ENCODE measurements at places on chromosomes 6 and 20. TPM values are rescaled to one million over a fixed set of nuclear protein-coding genes. Genes with fewer than 3 reads are reported as not detected.

GRCh38 chr20:44835661-44836221 is 25.4 kb upstream of the RIMS4 start:
- peak; percentile 72 for DNase-seq

DNA sequence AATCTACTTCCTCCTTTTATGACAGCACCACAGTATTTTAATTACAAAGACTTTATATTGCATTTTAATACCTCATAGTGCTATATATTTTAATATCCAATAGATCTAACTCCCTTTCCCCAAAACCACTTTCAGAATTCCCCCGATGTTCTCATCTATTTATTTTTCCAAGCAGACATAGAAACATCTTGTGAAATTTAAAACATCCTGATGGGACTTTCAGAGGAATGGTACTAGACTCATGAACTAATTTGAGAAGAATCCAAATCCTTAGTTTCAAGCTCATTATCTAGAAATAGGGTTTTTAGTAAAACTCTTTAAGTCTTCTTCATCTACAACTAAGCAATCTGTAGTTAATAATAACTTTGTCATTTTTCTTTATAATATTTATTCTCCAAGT is 97.0 kb downstream of the TRERF1 start:
- DNase-seq, result no peak

DNA sequence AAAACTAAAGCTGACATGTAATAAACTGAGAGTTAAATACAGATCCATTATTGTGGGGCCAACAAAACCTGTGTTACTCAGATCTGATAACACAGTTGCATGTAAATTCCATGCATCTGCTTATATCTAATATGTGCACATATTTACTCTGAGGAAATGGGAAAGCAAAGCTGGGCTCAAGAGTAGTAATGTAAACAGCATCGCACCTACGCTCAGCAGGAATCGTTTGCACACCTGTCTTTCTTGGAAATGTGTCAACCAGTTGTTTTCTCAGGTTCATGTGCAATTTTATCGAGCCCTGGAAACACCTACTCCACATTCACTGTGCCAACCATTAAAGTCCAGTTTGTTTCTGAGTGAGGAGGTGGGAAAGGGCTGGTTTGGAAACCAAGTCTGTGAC is 80.3 kb upstream of the CNKSR3 start:
- peak; percentile 26 for DNase-seq

DNA sequence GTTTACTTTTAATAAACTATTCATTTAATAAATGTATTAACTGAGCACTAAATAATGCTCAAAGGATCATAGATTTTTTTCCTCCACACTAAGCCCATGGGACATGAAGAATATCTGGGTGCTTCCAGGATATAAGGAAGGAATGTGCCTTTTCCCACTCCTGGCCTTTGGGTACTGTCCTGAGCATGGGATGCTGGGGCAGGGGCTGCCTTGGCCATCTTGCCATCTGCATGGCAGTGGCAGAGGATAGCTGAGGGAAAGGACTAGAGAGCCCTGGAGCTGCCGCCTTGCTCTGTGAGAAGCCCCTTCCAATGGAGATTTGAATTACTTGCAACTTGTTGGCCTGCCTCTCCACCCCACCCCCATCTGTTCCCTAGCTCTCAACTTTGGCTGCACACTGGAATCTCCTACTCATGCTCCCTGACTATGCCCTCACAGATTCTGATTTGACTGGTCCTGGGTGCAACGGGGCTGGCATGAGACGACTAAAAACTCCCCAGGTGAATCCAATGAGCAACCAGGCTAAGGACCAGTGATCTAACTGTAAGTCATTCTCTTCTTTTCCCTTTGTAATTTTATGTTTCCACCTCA is 15.6 kb downstream of the DDRGK1 start:
- DNase-seq, result no peak

- DNase-seq, result no peak
Measured at GRCh38 chr6:164563924-164564323, 745.5 kb downstream of the C6orf118 start.

- no peak for DNase-seq
Measured at GRCh38 chr6:166779963-166780683, 153.1 kb upstream of the RPS6KA2 start.

- DNase-seq, result peak; percentile 97
Measured at GRCh38 chr20:37534401-37535157, 6.9 kb upstream of the BLCAP start.

- no peak for DNase-seq
Measured at GRCh38 chr6:2035826-2036709, 209.3 kb downstream of the GMDS start.

DNA sequence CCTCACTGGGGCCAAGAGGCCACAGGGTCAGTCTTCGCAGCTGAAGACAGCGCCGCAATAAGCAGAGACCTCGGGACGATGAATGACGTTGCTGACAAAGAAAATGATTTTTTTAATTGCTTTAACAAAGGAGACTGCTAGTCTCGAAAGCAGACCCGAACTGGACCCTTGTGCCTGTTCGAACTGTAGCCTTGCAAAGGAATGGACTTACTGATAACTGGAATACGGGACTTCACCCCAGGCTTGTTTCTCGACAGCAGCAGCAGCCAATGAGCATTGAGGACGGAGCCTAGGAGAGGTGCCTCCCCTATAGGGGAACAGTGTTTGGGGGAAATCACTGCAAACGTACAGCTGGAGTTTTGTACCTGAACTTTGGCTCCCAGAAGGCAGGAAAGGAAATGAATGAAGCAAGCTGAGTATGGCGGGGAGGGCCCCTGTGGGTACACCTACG is 1.3 kb upstream of the TAF4 start:
- DNase-seq, result peak; percentile 69

GRCh38 chr6:11211254-11211653 is 21.2 kb downstream of the NEDD9 start:
- no peak for DNase-seq

- no peak for DNase-seq
Measured at GRCh38 chr6:30568245-30568644, 3.0 kb upstream of the ABCF1 start.

- DNase-seq, result no peak
Measured at GRCh38 chr20:58682656-58683531, 9.7 kb upstream of the NPEPL1 start.

- DNase-seq, result no peak
Measured at GRCh38 chr6:112030961-112031660, 22.8 kb upstream of the CCN6 start.

- DNase-seq, result peak; percentile 73
Measured at GRCh38 chr20:11917663-11918062, at the start of gene BTBD3. Gene BTBD3, plus strand, starts transcription at chr20:11917893. Its CDS starts 383 bp downstream, at chr20:11918276.

- no peak for DNase-seq
Measured at GRCh38 chr6:158257781-158258180, 54.5 kb upstream of the TULP4 start.

DNA sequence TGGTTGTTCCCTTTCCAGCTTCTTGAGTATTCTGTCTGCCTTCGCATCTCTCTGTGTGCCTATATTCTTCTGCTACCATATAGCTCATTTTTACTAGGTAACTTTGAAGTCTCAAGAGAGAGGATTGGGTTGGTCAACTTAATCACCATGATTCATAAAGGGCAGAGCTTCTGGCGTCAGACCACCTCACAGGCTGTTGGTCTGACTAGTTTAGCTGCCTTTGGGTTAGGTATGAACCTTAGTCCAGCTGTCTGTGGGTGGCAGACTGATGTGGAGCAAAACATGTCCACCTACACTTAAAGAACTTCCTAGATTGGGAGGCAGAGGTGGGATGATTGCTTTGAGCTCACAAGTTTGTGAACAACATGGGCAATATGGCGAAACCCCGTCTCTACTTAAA is 192.2 kb upstream of the SGK1 start:
- DNase-seq, result no peak

DNA sequence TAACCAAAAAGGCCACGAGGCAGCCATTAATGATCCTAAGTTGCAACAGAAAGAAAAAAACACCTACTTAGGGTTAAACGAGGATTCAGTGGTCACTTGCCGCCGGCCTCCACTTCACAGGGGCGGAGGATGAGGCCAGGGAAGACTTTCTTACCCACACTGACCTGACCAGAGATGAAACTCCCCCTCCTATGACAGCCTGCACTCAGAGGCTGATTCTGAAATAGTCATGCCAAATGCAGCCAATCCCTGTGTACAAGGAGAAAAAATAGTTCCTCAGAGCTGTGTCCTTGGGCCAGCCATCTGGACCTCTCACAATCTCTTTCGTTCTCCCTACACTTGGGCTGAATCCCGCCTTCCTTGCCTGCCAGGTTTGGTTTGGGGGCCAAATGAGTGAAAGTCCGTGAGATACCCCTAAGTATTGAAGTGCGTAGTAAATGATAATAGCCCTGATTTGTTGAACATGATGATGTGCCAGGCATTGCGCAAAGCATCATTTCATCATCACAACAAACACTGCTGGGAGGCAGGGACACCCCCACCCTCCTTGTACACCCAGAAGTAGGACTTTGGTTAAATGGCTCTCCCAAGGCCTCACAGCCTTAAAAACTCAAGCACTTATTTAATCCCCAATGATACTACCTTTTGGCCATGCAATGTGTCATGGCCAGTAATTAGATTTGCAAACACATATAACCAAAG is 3.2 kb upstream of the IRF4 start:
- no peak for DNase-seq

- DNase-seq, result no peak
Measured at GRCh38 chr6:3831761-3832530, 17.2 kb upstream of the FAM50B start.

DNA sequence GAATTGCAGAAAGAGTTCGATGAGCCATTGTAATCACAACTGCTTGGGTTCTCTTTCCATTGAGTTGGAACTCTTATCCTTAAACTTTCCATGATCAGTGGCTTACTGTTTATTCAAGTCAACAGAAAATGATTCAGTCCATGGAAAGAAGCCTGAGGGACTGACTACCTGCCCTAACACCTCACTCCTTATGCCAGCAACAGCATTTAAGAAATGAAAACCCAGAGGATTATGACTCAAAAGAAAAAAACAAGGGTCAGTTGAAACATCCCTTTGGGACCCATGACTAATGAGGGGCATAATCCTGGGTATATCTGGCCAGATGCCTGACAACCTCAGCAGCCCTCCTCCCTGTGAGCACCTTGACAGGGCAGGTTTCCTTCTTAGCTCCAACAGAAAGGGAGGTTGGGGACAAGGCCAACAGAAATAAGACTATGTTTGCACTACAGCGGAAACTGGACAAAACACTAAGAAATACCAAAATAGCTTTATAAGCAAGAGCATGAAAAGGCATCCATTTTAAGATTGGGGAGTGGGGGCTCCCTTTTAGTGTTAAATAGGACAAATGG is 106.7 kb downstream of the MAP3K5 start:
- no peak for DNase-seq

- DNase-seq, result no peak
Measured at GRCh38 chr6:4169028-4169789, 33.8 kb upstream of the ECI2 start.

- DNase-seq, result no peak
Measured at GRCh38 chr6:2363211-2363610, 117.8 kb upstream of the GMDS start.

DNA sequence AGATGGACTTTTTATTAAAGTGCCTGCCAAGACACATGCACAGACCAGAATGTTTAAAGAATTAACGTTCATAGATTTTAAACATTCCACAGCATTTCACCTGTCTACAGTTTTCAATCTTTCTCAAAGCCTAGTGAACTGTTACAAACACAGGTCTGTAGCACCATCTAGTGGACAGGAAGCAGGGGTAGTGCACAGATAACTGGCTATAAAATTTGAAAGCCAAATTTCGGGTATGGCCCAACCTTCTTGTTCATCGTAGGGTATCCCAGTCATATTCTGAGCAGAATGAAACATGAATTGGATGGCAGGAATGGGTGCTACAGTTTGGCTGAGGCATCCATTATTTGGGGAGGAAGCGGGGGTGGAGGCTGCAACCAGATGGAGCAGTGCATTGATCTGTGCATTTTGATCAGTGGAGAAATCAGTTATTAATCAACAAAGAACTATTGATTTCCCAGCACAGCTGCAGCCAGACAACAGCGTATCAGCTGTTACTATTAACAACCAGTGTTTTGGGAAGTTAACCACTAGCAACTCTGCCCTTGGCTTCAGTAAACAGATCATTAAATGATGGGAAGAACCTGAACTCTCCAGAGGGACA is 56.1 kb upstream of the B3GAT2 start:
- peak; percentile 36 for DNase-seq

DNA sequence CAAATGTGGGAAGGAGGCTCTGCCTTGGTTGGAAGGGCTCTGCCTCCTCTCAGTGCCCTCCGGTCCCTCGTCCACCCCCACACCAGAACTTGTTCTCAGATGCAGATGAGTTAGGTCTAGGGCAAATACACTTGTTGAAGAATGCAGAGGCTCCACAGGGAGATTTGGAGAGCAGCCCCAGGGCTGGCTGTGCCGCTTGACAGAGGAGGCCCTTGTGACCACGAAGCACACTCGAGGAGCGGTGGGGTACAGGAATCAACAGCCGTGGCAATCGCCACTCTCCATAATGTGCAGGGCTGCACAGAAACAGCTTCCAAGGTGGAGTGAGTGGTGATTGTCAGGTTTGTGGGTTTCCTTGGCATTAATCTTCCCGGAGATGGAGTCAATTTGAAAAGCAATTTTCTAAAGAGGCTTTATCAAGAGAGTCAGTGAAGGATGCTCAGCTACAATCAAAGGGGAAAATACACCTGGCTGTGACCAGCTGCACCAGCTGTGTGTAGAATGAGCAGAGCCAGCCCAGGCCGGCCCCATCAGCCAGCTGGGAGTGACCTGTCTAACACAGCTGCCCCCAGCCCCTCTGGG is 59.5 kb downstream of the BFSP1 start:
- DNase-seq, result no peak

DNA sequence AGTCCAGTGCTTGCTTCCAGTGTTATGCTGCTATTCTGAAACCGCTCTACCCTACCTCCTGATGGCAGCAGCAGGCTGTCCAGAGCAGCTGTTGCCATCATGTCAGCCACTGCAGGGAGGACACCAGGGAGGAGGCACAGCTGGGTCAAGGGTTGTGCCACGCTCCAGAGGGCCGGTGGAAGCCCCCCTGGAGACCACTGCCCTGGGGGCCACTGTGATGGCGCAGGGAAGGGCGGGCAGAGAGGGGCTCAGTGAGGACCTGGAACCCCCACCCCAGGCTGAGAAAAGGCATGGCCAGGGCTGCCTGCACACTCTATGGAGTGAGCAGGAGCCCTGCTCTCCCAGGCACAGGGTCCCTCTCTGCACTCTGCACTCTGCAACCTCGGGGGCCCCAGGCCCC is 271.3 kb upstream of the BTBD3 start:
- DNase-seq, result no peak

Gene NEURL2
- total RNA-seq, result 6.7 TPM

Gene ADTRP
- total RNA-seq, result not detected

Gene C20orf141
- total RNA-seq, result not detected

Gene HLA-DMB
- not detected for total RNA-seq

Gene CLPSL1
- total RNA-seq, result not detected

Gene SLC22A7
- not detected for total RNA-seq

Gene DNAH8
- 0.03 TPM for total RNA-seq

Gene TP53TG5
- not detected for total RNA-seq

Gene HLA-DQA1
- total RNA-seq, result not detected

Gene CLIC5
- 0.06 TPM for total RNA-seq

Gene CNR1
- 9.3 TPM for total RNA-seq

Gene ERVFRD-1
- total RNA-seq, result not detected

Gene PROKR2
- not detected for total RNA-seq

Gene LST1
- not detected for total RNA-seq
